Hepatocyte (in vitro differentiated cells): ENCODE measurements at places on chromosomes 1 and 21. TPM values are rescaled to one million over a fixed set of nuclear protein-coding genes. Genes with fewer than 3 reads are reported as not detected.

Gene ADAMTS5
- total RNA-seq: 2.9 and 3.1 TPM in 2 replicates

Gene TMEM51
- total RNA-seq: 23.7 and 24.0 TPM in 2 replicates

Gene BTF3L4
- total RNA-seq: 73.9 and 80.2 TPM in 2 replicates

Gene RSPO1
- total RNA-seq: 0.83 and 0.88 TPM in 2 replicates

Gene PMF1
- 60.7 and 81.4 TPM in 2 replicates for total RNA-seq

DNA sequence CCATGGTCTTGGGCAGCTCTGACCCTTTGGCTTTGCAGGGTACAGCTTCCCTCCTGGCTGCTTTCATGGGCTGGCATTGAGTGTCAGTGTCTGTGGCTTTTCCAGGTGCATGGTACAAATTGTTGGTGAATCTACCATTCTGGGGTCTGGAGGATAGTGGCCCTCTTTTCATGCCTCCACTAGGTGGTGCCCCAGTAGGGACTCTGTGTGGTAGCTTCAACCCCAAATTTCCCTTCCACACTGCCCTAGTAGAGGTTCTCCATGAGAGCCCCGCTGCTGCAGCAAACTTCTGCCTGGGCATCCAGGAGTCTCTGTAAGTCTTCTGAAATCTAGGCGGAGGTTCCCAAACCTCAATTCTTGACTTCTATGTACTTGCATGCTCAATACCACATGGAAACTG, 494.5 kb upstream of the LRRC7 start:
- H3K27me3 ChIP-seq: no peaks in the 10 kb centered on the region
- no peak overlapping the region for H3K27ac ChIP-seq

DNA sequence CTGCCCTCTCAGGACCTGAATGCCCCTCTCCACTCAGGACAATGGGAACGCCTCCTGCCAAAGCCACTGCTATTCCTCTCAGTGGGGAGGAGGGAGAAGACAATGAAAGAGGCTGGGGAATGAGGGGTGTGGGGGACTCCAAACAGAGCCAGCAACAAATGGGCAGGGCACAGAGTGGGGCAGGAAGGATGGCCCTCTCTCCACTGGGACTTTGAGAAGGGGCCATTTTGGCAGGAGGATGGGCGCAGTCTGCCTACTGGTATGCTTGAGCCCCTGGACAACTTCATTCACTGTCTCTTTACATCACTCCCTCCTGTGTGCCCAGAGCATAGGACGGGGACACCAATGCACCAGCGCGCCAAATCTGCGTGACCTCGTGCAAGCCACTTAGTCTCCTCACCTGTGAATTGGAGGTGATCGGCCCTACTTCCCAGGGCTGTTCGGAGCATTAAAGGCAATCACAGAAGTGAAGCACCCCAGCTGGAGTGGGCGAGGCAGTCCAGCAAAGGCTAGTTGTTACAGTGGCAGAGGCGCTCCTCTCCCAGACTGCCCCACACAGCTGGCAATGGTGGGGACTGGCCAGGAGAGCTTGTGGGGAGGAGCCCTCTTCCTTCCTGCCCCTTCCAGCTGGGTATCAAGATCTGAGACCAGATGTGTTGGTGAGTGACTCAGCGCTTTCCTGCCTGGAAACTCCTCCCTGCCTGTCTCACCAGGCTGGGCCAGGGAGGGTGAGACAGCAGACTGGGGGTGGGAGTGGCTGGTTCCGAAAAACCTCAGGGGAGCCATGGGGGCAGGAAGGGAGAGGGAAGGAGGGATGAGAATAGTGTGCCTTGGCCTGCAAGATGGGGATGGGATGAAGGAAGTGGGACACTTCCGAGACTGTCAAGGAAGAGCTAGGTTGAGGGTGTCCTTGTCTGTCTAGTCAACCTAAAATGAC, 22.4 kb upstream of the SYNC start:
- H3K36me3 ChIP-seq: no peaks in the 10 kb centered on the region
- H3K4me3 ChIP-seq: no peak overlapping the region
- H3K27me3 ChIP-seq: no peaks in the 10 kb centered on the region
- no peak overlapping the region for H3K27ac ChIP-seq
- H3K4me1 ChIP-seq: peaks cover 5% of the 10 kb centered on the region
- DNase-seq: peak; percentile 79

- no peaks in the 10 kb centered on the region for H3K27me3 ChIP-seq
- H3K36me3 ChIP-seq: no peaks in the 10 kb centered on the region
- no peak overlapping the region for H3K4me3 ChIP-seq
- H3K4me1 ChIP-seq: no peaks in the 10 kb centered on the region
- H3K27ac ChIP-seq: no peak overlapping the region
These were observed 277.3 kb downstream of the MATN1 start for GRCh38 chr1:30446095-30446494.

- DNase-seq: no peak
- no peaks in the 10 kb centered on the region for H3K27me3 ChIP-seq
- no peaks in the 10 kb centered on the region for H3K4me1 ChIP-seq
- H3K4me3 ChIP-seq: no peak overlapping the region
These were observed 61.0 kb downstream of the BACH1 start for GRCh38 chr21:29359718-29360117.

- H3K27ac ChIP-seq: no peak overlapping the region
- H3K36me3 ChIP-seq: no peaks in the 10 kb centered on the region
- no peaks in the 10 kb centered on the region for H3K4me1 ChIP-seq
These were observed 1795.5 kb downstream of the MRPL39 start for GRCh38 chr21:23811805-23812204.

DNA sequence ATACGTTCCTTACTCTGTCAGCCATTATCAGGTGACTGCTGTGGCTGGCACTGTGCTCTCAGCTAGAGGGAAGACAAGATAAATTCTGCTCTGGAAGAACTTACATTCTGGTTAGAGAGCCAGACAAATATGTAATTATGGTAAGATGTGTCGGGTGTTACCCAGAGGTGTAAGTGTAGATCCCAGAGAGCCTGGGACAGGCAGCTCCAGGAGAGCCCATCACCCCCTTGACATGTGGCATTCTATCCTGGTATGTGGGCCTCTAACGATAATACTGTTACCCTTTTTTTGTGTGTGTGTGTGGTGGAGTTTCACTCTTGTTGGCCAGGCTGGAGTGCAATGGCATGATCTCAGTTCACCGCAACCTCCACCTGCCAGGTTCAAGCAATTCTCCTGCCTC, 19.0 kb downstream of the TRNAU1AP start:
- no peaks in the 10 kb centered on the region for H3K36me3 ChIP-seq
- no peak for DNase-seq
- H3K27me3 ChIP-seq: no peaks in the 10 kb centered on the region
- no peak overlapping the region for H3K4me3 ChIP-seq
- H3K4me1 ChIP-seq: no peaks in the 10 kb centered on the region

DNA sequence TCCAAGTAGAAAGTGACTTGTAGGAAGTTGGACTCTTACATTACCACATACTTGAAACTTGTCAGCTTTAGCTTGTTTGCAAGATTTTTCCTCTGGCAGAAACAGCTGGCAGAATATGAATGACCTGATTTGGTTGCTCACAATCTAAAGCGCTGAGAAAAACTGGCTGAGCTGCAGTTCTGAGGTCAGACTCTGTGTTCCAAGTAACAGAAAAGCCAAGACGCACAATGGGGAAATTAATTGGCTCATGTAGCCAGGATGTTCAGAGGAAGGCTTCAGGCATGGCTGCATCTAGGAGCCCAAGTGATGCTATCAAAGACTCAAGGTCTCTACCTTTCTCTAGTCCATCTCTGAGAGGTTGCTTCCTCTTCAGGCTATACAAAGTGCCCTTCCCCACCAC, 27.0 kb downstream of the ALPL start:
- no peaks in the 10 kb centered on the region for H3K4me1 ChIP-seq
- H3K27me3 ChIP-seq: peaks cover 4% of the 10 kb centered on the region
- DNase-seq: no peak
- no peak overlapping the region for H3K4me3 ChIP-seq
- no peaks in the 10 kb centered on the region for H3K36me3 ChIP-seq
- H3K27ac ChIP-seq: no peak overlapping the region

GRCh38 chr1:46525253-46525983, 26.0 kb downstream of the KNCN start:
- no peak overlapping the region for H3K4me3 ChIP-seq
- H3K4me1 ChIP-seq: peaks cover 14% of the 10 kb centered on the region
- no peak overlapping the region for H3K27ac ChIP-seq

DNA sequence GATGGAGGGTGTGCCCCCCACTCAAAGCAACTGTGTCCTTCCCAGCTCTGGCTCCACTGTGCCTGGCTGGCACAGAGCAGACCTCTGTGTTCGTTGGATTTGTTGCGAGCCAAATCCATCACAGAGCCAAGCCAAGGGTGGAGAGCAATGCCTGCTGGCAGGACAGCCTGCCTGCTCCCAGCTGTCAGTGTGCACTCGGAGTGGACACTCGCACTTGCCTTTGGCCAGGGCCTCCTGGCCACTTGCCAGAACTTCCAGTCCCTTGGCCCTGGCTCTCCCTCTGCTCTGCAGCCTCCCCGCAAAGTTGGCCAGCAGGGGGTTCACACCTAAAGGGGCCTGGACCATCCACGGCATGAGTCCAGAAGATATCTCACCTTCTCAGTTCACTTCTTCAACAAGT, 16.4 kb downstream of the HEYL start:
- DNase-seq: no peak
- no peak overlapping the region for H3K27ac ChIP-seq
- no peak overlapping the region for H3K4me3 ChIP-seq

GRCh38 chr1:113980110-113980509, 836 bp downstream of the OLFML3 start:
- peaks cover 63% of the 10 kb centered on the region for H3K4me1 ChIP-seq
- H3K36me3 ChIP-seq: no peaks in the 10 kb centered on the region
- DNase-seq: peak; percentile 87
- H3K27me3 ChIP-seq: no peaks in the 10 kb centered on the region
- peak overlapping the region; percentile 96 for H3K27ac ChIP-seq

GRCh38 chr1:95407131-95407885, 173.3 kb downstream of the RWDD3 start:
- no peak overlapping the region for H3K4me3 ChIP-seq
- H3K27me3 ChIP-seq: no peaks in the 10 kb centered on the region
- no peak overlapping the region for H3K27ac ChIP-seq
- peaks cover 4% of the 10 kb centered on the region for H3K4me1 ChIP-seq

- H3K4me3 ChIP-seq: no peak overlapping the region
- no peaks in the 10 kb centered on the region for H3K4me1 ChIP-seq
- H3K27me3 ChIP-seq: peaks cover 7% of the 10 kb centered on the region
- H3K27ac ChIP-seq: no peak overlapping the region
These were observed 61.8 kb upstream of the DISP3 start for GRCh38 chr1:11417162-11417561.
